ENCODE measurements at places on chromosomes 16 and 17. TPM values are rescaled to one million over a fixed set of nuclear protein-coding genes. Genes with fewer than 3 reads are reported as not detected.

The KRT23 gene
- total RNA-seq = not detected

The NOG gene
- total RNA-seq = 16.2 TPM

The CDH16 gene
- not detected for total RNA-seq

The PRCD gene
- total RNA-seq = not detected

The CDH15 gene
- not detected for total RNA-seq

The CPSF4L gene
- total RNA-seq = not detected

The ZFP90 gene
- 53.6 TPM for total RNA-seq

The GPRC5C gene
- total RNA-seq = not detected

The CCL8 gene
- not detected for total RNA-seq

The SLC22A31 gene
- total RNA-seq = 0.44 TPM

The NXPH3 gene
- not detected for total RNA-seq

- DNase-seq = no peak
Measured at GRCh38 chr17:44120851-44121605, 2.4 kb downstream of the HDAC5 start.

GRCh38 chr16:12318661-12319427, 342.3 kb downstream of the SNX29 start:
- DNase-seq = no peak

DNA sequence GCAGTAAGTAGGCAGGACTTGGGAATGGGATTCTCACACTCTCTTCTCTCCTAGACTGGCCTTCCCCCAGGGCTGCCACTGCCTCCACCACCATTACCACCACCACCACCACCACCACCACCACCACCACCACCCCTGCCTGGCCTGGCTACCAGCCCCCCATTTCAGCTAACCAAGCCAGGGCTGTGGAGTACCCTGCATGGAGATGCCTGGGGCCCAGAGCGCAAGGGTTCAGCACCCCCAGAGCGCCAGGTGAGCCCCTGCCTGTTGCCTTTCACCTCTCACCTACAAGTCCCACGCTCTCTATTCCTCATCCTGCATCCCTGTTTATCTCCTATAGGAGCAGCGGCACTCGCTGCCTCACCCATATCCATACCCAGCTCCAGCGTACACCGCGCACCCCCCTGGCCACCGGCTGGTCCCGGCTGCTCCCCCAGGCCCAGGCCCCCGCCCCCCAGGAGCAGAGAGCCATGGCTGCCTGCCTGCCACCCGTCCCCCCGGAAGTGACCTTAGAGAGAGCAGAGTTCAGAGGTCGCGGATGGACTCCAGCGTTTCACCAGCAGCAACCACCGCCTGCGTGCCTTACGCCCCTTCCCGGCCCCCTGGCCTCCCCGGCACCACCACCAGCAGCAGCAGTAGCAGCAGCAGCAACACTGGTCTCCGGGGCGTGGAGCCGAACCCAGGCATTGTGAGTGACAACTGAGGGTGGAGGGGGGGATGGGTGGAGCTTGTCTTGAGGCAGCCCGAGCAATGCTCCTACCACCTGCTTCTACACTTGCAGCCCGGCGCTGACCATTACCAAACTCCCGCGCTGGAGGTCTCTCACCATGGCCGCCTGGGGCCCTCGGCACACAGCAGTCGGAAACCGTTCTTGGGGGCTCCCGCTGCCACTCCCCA, 7.9 kb upstream of the TMEM88 start:
- DNase-seq = no peak

DNA sequence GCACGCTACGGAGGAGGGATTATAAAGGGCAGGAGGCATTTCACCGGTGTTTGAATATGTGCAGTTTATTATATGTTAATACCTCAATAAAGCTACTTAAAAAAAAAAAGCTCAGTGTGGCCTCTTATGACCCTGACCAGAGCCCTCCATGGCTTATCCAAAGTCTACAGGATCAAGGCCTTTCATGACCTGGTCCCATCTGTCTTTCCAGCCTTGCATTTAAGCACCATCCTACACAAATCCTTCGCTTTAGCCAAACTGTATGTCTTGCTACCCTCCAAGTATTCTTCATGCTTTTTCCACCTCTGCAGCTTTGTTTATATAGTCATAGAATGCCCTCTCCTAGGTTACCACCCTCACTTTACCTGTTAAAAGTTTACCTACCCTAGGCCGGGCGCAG, 6.5 kb downstream of the MFSD6L start:
- no peak for DNase-seq

GRCh38 chr17:19673623-19674022, 25.1 kb downstream of the ALDH3A2 start:
- DNase-seq = no peak

- peak; percentile 62 for DNase-seq
Measured at GRCh38 chr17:47660064-47660492, 10.4 kb downstream of the KPNB1 start.

- DNase-seq = no peak
Measured at GRCh38 chr16:7887316-7887715, 554.7 kb downstream of the RBFOX1 start.

DNA sequence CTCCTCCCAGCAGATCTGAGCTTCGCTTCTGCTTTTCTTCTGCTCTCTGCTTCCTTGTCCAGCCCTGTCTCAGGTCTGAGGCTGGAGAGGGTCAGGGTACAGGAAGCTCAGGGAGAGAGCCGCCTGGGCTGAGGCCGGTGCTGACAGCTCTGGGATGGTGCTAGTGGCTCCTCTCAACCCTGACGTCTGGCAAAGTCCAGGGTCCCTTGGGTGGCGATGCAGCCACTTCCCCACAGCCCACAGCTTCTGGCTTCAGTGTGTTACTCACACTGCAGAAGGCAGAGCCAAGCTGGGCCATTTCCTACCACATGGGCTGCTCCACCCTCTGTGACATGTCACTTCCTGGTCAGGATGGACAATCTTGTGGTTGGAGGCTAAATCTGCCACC, at the start of gene CD300C:
Gene CD300C, minus strand, starts transcription at position 273 of the 388 bp plus-strand sequence. CDS start 333 bp downstream, outside the sequence.
- DNase-seq = no peak

DNA sequence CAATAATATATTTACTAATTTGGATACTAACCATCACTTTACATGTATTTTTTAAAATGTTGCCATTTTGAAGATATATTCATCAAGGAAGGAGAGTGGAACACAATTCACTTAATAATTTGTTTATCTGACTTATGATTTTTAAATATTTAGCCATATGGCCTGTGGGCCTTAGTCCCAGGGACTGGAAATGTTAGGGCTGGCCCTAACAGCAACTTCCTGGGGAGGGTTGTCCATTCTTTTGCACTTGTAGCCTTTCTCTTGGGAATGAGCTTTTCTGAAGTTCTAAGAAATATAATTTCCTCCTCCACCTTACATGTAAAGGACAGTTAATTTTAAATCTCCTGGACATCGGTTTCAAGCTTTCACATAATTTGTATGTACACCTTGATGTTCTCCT, 27.7 kb upstream of the WSB1 start:
- DNase-seq = no peak

DNA sequence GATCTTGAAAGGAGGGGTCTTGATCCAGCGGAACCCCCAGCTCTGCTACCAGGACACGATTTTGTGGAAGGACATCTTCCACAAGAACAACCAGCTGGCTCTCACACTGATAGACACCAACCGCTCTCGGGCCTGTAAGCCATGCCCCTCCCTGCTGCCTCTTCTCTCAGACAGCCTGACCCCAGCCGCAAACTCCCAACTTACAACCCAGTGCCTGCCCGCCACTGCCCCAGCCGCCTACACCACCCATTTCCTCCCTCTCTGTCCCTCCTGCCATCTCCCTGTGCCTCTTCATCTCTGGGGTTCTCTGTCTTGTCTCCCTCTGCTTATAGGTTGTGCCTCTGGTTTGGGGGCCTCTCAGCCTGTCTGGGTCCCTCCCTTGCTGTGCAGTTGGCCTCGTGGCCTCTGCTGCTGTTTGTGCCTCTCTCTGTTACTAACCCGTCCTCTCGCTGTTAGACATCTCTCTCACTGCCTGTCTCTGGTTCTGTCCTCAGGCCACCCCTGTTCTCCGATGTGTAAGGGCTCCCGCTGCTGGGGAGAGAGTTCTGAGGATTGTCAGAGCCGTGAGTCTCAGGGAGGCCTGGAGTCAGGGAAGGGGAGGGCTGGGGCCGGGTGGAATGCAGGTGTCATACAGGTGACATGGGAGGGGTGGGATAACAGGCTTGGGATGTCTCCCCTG, 9.6 kb downstream of the ERBB2 start:
- no peak for DNase-seq

GRCh38 chr16:55357241-55357640, 33.2 kb downstream of the IRX6 start:
- no peak for DNase-seq

- DNase-seq = no peak
Measured at GRCh38 chr16:48950184-48950583, 331.5 kb downstream of the CBLN1 start.

DNA sequence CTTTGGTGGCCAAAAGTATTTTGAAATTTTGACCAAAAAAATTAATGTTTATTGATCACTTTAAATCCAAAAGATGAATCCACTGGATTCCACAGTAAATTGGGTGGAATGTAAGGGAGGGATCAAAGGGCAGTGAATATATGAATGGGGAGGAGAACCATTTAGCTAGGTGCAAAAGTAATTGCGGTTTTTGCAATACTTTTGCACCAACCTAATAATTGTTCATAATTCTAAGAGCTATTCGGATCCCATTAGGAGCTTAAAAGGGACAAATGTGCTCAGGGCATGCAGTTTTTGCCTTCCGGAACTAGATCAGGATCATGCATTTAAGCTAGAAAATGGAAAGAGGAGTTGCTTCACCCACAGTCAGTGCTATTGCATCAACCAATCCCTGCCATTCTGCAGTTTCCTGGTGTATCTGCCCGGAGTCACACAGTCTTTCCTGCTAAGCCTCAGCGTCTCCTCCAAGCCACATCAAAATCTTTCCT, at the start of gene LPO:
Gene LPO, plus strand, starts transcription at position 438 of the 488 bp plus-strand sequence. CDS start 4,396 bp downstream, outside the sequence.
- no peak for DNase-seq

DNA sequence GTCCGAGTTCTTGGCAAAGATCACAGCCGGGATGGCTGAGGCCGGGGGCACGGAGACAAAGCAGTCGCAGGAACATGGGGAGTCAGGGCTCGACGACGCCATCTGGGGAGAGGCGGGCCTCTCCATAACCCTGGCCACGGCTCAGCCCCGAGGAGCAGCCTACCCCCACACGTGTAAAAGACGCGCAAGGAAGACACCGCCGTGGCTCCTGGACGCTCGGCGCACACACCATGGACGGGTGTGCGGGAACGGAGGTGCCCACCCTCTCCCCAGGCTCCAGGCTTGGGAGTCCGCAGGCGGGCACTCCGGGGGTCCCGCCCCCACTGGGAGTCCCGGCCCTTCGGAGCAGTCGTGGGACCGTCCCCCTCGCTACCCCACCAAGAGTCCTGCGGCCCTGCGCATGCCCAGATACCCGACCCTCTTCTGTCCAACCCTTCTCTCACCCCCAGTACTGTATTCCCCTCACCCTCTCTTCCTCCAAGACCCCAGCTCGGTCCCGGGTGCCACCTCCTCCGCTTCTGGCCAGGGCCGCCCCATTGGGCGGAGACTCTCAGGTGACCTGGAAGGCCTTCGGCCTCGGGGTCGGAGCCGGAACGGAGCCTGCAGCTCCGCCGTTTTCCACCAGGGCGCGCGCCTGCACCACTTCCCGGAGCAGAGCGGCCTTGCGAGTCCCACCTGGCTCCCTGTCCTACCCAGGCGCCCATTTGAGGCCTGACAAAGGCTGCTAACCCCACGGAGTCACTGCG, at the start of gene SCRN2:
Gene SCRN2, minus strand, starts transcription at position 532 of the 746 bp plus-strand sequence. Its CDS starts 430 bp downstream, at position 102.
- peak; percentile 79 for DNase-seq

DNA sequence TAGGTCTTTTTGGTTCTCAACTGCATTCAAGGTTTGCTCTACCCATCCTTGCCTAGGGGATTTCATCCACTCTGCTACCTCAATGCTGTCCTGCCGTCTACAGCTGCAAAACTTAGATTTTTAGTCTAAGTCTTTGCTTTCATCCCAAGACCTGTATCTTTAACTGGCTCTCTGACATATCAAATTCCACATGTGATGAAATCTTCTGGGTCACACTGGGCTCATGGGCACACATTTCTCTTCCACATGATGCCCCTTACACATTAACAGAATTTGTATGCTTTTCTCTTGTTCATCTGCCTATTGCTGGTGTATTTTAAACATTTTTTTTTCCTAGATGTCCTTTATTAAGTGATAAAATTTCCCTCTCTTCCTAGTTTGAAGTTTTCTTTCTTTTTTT, 39.6 kb downstream of the MAF start:
- DNase-seq = no peak

DNA sequence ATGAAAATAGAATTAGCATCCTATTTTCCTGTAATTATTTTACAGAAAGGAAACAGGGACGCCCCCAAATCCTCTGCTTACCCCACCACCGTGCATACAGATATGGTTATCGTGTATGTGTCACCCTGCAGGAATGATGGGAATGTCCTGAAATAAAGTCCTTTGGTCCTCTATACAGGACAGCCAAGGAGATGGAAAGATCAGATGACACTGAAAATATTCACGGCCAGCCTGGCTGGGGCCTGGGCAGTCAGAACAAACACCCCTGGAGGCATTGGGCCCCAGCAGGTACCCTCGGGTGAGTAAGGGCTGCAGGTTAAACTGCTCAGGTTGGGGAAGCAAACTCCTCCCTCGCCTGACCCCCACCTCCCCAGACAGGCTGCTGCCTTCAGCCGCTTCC, 368.0 kb downstream of the FOXL1 start:
- DNase-seq = no peak
